B cell (primary cell): ENCODE measurements at places on chromosomes 5 and 9. TPM values are rescaled to one million over a fixed set of nuclear protein-coding genes. Genes with fewer than 3 reads are reported as not detected.

Gene WDR31
- 0.62 and 1.0 TPM in 2 replicates for total RNA-seq

Gene TBCA
- 94.8 and 110 TPM in 2 replicates for total RNA-seq

Gene LRRC70
- total RNA-seq, result 2.2 and 2.3 TPM in 2 replicates

Gene FGF18
- total RNA-seq, result 0.15 TPM in 2 replicates

Gene BTNL3
- total RNA-seq, result not detected in 2 replicates

Gene DOK3
- total RNA-seq, result 113 and 115 TPM in 2 replicates

Gene PCDHA13
- not detected in 2 replicates for total RNA-seq

GRCh38 chr9:130321539-130321938 lies 56.0 kb downstream of the HMCN2 start:
- DNase-seq, result no peak

GRCh38 chr9:27802418-27802817 lies 229.1 kb upstream of the C9orf72 start:
- no peak for DNase-seq

DNA sequence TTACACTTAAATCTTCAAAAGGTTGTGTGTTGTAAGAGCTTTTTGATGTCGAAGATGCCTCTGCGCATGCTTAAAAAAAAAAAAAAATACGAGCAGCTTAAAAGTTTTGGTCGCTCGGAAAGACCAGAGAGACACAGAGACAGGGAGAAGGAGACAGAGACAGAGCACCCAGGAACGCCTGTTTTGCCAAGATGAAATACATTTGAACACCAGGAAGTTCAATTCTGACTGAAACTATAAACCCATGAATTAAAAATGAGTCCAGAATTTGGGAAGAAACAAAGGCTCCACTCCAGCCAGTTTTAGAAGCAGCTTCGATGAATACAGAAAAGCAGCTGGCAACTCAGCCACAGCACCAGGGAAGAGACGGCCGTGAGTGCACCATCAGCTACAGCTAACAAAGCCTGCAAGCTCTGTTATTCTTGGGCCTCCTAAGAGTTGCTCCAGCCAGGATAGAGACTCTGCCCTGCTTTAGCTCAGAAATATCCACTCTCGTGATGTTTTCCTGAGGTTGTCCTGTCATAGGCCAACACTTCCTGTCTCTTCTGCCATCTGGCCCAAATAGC lies 2.5 kb upstream of the ZNF474 start:
- no peak for DNase-seq

GRCh38 chr9:101586651-101587050 lies 8.1 kb downstream of the PPP3R2 start:
- no peak for DNase-seq

- DNase-seq, result no peak
Measured at GRCh38 chr5:120632430-120632829, 168.3 kb downstream of the PRR16 start.

- DNase-seq, result no peak
Measured at GRCh38 chr5:147055850-147056566, 177.5 kb upstream of the PPP2R2B start.

GRCh38 chr5:77486344-77486962 lies 5.7 kb downstream of the WDR41 start:
- no peak for DNase-seq

- DNase-seq, result no peak
Measured at GRCh38 chr9:5042661-5043178, 57.6 kb downstream of the JAK2 start.

GRCh38 chr5:53233645-53234405 lies 124.3 kb upstream of the MOCS2 start:
- no peak for DNase-seq

DNA sequence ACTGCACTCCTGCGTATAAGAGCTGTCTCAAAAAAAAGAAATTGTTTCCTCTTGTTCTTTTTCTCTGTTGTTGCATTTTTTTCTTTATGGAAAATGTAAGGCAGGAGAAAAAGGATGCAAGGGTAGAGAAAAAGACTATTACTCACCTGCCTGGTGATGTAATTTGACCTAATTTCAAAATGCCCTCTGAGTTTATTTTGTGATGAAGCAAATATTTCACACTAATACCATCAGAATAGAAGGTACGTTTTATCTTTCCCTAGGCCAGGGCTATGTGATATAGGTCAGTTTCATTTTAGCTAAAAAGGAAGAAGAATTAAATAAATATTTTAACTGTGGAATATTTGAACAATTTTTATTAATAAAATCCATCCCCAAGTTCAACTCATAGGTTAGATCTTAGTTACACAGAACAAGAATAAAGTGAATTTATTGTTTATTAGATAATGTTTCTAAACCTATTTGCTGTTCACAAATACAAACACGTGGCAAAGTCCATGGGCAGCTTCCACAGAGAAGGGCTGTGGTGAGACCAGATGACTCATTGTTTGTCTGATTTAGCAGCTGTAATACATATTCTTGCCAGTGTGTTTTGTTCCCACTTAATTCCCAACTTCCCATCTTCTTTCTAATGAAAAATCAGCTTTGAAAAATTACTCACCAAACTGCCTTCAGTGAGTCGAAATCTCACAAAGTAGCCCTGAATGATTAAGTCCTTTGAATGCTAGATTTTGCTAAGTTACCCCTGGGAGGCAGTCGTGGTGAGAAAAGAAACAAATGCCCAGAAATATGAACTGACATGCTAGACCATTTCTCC lies 52.8 kb upstream of the CCDC112 start:
- no peak for DNase-seq

GRCh38 chr9:113873446-113873845 lies 2.7 kb upstream of the ZNF618 start:
- DNase-seq, result no peak

DNA sequence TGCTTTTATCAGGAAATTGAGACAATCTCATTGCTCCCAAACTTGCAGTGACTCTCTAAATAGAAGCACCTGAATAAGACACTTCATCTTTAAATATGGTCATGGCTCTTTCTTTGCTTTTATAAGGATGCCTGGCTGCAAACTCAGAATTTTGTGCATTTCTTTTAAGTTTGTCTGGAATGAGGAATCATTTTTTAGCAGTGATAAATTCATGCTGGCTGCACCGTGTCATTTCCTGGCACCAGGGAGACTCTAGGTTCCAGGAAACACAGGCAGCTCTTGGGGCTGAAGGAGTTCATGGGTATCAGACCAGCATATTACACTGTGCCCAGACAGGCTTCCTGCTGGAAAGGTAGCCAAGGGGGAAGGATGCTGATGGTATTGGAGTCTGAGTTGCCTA lies 109.9 kb downstream of the NUDT12 start:
- DNase-seq, result no peak

- no peak for DNase-seq
Measured at GRCh38 chr5:53373451-53374158, 106.8 kb upstream of the FST start.

GRCh38 chr5:3197304-3198073 lies 398.1 kb upstream of the IRX1 start:
- no peak for DNase-seq

DNA sequence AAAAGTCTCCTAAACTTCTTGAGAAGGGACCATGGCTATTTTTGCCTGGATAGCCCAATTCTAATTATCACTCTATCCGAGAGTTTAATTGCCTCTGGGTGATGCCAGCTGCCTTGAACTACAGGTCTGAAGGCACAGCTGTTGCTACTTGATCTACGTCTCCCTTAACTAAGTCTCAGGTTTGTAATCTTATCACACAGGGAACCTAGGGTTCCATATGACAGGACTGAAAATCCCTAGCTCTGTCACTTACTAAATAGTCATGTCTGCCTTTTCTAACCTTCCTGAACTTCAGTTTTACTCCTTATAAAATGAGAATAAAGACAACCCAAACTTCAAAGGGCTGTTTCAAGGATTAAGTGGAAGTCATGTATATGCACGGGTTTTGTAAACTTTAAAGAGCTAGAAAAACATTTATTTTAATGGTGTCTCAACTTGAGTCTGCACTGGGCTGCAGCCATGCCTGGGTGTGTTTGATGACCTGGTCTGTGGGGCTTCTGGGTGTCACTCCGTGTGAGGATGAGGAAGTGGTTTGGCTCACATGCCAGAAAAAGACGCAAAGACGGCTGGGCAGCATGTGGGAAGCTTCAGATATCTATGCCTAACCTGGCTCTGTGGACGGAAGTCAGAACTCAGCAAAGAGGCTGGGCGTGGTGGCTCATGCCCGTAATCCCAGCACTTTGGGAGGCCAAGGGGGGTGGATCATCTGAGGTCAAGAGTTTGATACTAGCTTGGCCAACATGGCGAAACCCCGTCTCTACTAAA lies 129.3 kb upstream of the SLC44A1 start:
- DNase-seq, result peak; percentile 49
